ENCODE measurements at places on chromosomes 3 and 15.

- no peak for DNase-seq
Observed at GRCh38 chr15:73951601-73952000, 25.3 kb downstream of the LOXL1 start.

GRCh38 chr15:39784638-39785037 is 2.0 kb upstream of the FSIP1 start:
- DNase-seq, result no peak

- DNase-seq, result no peak
Observed at GRCh38 chr15:62118520-62119226, 46.4 kb downstream of the C2CD4B start.

DNA sequence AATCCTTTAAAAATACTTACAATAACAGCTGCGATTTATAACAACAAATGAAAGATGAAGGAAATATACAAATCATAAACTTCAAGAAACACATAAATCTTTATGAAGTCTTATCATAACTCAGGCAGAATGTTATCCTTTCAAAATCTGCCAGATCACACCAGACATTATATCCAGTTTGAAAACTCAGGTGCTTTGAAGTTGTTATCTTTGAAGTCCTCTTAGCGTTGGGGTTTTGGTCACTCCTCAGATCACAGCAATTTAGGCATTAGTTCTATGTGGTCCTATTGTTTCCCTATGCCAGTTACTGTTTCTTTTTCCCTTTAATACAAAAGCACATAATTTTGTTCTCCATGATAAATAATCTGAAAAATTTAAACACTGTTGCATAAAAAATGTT is 934.6 kb downstream of the EPHA3 start:
- DNase-seq, result no peak

DNA sequence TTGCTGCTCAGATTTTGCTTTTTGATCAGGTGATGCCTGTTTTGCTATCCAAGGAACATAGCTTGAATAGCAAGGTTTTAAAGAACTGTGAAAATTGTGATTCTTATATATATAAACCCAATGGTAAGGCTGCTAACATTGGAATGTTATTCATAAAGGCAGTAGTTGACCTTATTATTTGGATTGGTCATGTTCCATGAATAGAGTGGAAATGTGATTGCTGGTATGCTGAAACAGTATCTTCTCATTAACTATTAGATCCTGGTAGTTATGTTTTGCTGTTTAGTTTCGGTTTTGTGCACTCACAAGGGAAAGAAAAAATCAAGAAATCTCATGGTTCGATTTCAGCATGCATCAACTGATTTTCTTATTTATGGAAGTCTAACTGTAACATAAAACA is 78.7 kb upstream of the NPHP3 start:
- no peak for DNase-seq

GRCh38 chr3:169403855-169404519 is 259.5 kb downstream of the MECOM start:
- no peak for DNase-seq

GRCh38 chr3:149947231-149947630 is 23.5 kb downstream of the PFN2 start:
- DNase-seq, result no peak

DNA sequence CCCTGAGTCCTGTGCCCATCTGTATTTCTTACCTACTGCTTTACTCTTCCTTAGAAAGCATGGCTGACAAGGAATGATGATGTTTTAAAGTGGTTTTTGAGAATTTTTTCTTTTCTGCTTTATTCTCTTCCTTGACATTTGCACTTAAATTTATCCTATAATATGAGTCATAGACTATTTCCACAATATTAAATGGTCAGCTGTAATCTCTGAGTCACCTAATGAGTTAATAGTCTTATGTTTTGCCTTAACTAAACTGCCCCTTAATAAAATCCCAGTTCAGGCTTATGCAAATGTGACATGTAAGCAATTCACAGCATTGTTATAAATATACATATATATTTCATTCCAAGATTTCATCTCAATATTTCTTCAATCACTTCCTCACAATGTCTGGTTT is 23.8 kb downstream of the MEIS2 start:
- DNase-seq, result no peak

DNA sequence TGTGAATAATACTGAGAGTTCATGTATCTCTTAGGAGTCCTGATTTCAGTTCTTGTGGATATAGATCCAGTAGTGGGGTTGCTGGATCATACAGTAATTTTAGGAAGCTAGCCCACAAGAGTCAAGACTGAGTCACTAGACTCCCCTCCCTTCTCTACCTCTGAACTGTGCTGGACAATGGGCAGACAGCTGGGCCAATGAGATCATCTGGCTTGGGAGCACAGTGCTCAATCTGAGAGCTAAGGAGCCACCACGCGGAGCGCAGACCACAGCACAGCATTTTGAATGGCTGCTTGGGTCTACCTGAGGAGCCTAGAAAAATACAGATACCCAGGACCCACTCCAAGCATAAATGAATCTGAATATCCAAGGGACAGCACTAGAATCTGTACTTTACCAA is 32.5 kb downstream of the WNT5A start:
- no peak for DNase-seq

- DNase-seq, result no peak
Observed at GRCh38 chr3:30289324-30289723, 317.1 kb upstream of the TGFBR2 start.

- no peak for DNase-seq
Observed at GRCh38 chr3:152316318-152316717, 47.6 kb downstream of the MBNL1 start.

DNA sequence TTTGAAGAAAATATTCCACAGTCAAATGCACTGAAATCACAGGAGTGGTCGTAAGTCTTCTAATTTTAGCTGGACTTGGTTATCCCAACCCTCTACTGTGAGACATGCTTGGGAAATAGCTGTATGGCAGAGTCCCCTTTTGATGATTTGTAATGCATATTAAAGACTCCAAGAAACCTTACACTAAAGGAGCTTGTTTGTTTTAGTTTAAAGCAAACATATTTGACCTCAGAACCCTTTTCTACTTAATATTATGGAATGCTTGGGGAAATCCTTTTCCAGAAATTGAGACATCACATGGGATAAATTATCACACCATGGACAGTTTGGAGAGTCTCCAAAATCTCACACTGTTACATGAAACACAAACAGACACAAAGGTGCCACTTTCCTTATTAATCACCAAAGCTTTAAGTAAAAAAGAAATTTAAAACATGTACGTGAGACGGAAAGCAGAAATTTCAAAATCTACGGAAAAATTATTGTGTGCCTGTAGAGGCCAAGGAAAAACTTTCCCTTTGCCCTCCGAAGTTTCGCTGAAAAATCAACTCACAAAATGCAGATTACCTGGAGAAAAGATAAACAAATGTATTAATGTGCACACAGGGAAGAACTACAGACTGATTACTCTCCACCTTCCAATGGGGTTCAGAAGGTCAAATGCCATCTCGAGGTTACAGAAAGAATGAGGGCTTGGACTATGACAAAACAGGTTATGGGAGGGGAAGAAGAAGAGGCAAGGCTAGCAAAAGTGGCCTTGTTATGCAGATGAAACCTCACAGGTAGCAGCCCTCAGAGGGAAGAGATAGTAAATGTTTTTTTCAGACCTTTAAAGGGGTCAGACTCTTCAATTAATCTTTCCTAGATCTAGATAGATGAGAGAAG is 7.0 kb upstream of the CPB1 start:
- no peak for DNase-seq

- DNase-seq, result no peak
Observed at GRCh38 chr3:41267975-41268640, 68.8 kb downstream of the CTNNB1 start.

DNA sequence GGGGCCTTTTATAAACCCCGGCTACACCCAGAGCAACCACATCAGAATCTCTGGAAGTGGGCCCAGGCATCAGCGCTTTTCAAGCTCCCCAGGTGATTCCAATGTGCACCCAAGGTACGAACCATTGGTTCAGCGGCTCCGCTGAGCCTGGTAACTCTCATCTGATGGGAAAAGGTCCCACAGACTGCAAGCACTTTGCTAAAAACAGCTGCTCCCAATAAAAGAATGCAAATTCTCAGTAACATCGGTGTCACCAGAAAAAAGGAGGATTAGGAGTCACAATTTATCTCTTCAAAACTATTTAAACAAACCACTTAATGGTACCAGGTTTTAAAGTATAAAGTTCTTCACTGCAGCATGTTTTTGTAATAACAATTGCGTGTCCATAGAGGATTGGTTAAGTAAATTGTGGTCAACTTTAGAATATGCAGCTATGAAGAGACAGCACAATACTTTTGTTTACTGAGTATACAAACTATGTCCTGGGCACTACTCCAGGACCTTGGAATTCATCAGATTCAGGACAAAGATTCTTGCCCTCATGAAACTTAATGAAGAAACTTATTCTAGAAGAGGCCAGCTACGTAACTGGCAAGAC is 660.7 kb upstream of the ADAMTS9 start:
- no peak for DNase-seq

DNA sequence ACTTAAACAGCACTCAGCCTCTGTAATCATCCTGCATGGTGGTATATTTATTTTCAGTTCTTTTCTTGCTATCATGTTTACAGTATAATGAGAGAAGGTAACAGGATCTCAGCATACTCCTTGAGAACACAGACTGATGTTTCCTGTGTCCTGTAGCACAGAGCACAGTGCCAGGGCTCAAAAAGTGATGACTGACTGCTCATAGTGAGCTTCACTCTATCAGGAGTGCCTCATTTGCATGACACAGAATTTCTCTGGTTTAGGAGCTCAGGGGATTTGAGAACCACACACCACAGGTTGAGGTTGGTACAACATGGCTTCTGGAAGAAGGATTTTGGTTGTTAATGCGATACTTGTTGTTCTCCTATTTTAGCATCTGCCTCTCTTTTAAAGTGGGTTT is 68.5 kb upstream of the SLC2A2 start:
- DNase-seq, result no peak

GRCh38 chr15:36501063-36501678 is 78.3 kb upstream of the CDIN1 start:
- DNase-seq, result no peak

- DNase-seq, result no peak
Observed at GRCh38 chr15:58274885-58275284, 136.7 kb downstream of the AQP9 start.

DNA sequence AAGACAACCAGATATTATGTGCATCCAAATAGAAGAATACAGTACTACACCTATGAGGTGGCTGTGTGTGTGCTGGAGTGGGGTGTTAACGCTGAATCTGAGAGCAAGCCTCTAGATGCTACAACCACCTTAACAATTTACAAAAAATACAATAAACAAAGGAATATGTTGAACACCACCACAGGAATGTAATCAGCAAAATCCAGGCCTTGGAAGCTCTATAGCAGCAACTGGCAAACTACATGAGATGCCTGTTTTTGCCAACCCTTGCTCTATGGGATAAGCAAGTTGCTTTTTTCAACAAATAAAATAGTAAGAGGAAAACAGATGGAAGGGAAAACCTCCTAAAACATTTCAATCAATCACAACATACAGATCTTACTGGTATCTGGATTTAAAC is 23.9 kb downstream of the SLTM start:
- DNase-seq, result no peak

GRCh38 chr3:6806991-6807390 is 53.9 kb upstream of the GRM7 start:
- no peak for DNase-seq

DNA sequence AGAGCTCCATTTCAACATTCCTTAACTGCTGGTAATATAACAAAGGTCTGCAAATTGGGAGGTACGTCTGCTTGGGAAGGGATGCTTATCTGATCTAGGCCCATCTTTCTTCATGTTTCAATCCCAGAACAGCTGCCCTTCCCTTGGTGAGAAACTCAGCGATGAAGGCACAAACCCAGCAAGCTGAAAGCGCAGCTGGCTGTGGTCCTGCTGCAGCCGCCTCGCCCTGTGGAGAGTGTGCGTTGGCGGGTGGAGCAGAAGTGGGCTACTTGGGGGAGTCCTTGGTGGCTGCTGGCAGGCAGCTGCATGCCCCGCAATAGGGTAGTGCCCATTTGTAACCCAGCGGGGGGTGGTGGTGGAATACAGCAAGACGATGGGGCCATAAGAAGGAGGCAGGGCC is 160.6 kb upstream of the WNT5A start:
- DNase-seq, result no peak

DNA sequence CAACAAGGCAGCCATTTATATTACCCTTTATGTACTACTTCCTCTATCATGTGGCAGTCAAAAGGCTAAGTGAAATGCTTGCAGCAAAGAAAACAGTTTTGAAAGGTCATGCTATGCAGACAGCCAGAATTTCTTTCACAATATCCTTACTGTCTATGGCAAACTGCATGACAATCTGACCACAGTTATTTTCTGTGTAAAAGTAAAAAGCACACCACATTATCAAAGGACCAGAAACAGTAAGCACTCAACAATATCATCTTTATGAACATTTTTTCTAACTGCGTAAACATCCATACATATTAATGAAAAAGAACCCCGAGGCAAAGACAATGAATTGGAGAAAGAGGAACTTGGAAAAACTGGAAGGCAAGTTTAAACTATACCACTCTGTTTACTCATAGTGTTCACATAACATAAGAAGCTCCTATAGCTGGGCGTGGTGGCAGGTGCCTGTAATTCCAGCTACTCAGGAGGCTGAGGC is 47.9 kb downstream of the PIK3CB start:
- no peak for DNase-seq

DNA sequence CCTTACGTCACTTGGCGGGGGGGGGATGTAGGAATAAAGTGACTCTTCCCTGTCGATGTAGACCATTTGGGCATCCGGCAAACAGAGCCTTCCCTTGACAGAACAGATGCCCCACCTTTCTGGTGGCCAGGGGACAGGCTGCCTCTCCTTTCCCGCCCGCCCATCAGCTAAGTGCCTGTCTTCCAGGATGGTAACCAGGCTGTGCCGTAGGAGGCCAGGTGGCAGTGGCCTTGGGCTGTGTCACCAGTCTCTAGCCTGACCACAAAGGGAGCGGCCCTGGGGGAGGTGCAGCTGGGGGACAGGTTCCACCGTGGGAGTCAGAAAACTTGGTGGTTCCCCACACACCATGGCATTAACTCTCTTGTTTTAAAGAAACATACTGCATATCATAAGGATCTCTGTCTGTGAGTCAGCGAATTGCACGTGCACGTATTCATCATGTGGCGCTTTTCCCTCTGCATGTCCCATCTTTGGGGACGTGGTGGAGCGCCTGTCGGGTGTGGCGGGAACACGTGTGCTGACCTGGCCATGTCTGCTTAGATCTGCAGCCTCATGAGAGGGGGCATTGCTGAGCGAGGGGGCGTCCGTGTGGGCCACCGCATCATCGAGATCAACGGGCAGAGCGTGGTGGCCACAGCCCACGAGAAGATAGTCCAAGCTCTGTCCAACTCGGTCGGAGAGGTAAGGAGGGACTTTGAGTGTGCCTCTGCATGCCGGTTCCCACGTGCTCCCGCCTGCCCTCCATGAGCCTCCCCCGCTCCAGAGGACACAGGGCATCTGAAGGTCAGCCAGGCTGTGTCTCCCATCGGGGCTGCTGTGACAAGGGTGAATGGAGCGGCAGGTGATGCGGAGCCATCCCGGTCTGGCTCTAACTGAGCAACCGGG is 156.0 kb downstream of the NSMCE3 start:
- no peak for DNase-seq
